ENCODE measurements at places on chromosomes 5 and 9.

GRCh38 chr5:97355775-97356174 is 172.7 kb upstream of the RIOK2 start:
- no peak for DNase-seq

DNA sequence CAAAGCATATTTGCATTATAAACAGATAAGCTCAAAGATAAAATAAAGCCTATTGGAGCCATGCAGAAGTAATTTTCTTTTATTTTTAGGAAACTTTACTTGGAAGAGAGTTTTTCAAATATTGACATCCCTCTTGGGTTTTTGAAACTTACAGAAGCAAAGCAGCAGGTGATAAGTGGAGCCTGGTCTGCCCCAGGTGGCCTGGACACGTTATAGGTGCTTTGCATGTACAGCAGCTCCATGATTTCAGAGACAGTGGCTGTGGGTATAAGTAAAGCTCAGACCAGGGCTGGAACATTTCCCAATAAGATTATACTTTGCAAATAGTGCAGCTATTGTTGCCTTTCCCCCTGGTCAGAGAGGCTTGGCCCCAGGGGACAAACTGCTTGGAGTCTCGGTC is 51.5 kb downstream of the CCDC192 start:
- no peak for DNase-seq

GRCh38 chr9:96122751-96123150 is 179.2 kb downstream of the HSD17B3 start:
- no peak for DNase-seq

DNA sequence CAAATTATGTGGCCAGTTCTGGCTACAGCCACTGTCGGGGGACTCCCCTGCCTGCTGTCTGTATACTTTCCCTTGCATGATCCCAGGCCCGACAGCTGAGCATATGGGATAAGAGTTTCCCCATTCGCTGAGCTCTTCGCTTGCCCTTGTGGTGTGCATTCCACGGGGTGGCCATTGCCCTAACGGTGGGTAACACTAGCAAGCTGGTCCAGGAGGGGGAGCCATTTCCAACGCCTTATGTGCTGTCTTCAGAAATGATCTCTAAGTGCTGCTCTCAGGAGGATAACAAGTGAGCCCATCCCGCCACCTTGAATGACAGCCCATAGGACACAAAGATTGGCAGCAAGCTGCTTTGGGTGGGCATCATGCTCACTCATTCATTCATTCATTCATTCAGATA is 190.9 kb downstream of the FSTL4 start:
- no peak for DNase-seq

DNA sequence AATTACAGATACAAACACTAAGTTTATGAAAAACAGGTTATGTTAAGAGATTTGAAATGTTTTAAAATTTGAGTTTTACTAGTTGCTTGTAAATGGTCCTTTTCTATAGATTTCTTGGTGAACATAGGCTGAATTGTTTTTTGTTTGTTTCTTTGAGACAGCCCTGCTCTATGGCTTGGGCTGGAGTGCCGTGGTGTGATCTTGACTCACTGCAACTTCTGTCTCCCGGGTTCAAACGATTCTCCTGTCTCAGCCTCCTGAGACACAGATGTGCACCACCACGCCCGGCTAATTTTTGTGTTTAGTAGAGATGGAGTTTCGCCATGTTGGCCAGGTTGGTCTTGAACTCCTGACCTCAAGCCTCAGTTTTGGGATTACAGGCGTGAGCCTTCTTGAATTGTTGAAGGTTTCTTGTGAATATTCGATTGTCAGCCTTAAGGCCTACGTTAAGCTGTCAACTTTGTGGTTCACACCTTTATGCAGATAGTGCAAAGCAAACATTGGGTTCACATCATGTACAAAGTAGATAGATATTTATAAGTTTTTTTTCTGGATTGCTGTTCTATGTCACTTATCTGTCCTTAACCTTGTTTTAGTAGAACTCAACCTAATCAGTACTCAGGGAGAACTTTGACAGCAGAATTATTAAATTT is 26.2 kb downstream of the UHRF2 start:
- DNase-seq, result no peak

- no peak for DNase-seq
Measured at GRCh38 chr5:168950241-168950951, 350.5 kb downstream of the SLIT3 start.

DNA sequence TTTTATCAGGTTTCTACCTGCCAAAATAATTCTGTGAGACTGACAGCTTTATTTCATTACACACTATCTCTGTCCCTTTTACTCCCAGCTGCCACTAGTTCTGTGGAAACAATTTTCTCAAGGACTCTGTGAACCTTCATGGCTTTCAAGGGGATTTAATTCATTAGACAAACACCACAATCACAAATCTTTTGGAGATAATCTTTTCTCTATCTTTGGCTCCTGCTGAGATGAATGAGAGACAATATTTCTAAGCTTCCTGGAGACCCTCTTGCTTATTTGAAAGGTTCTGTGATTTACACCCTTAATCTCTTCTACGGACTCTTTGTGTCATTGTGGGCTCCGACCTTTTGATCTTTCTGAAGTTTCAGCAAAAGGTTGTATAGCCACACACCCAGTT is 222.6 kb downstream of the PRDM9 start:
- DNase-seq, result no peak

DNA sequence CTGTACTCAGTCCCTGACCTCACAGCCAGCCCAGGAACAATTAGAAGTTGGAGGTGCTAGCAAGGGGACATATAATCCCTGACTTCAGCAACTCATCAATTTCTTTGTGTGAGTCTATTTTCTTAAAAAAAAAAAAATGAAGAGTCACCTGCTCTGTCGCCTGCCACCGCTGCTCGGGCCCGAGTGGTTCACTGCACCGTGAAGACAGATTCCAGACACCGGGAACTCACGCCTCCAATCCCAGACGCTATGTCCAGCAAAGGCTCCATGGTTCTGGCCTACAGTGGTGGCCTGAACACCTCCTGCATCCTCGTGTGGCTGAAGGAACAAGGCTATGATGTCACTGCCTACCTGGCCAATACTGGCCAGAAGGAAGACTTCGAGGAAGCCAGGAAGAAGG is 606.6 kb downstream of the PRELID2 start:
- DNase-seq, result no peak

GRCh38 chr5:122499585-122499984 is 187.5 kb downstream of the SNCAIP start:
- no peak for DNase-seq

GRCh38 chr5:109484597-109484996 is 74.8 kb upstream of the PJA2 start:
- DNase-seq, result no peak

DNA sequence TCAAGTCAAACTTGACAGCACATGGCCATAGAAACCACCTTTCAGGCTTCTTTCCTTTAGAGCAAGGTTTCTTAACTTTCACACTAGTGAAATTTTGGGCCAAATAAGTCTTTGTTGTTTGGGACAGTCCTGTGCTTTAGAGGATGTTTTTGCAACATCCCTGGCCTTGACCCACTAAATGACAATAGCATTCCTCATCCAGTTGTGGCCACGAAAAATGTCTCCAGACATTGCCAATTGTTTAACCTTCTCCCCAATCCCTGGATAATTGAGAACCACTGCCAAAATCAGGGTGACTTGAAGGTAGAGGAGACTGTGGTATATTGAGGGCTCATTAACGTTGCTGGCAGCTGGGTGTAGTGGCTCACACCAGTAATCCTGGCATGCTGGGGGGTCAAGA is 72.0 kb downstream of the ALDH1A1 start:
- no peak for DNase-seq

DNA sequence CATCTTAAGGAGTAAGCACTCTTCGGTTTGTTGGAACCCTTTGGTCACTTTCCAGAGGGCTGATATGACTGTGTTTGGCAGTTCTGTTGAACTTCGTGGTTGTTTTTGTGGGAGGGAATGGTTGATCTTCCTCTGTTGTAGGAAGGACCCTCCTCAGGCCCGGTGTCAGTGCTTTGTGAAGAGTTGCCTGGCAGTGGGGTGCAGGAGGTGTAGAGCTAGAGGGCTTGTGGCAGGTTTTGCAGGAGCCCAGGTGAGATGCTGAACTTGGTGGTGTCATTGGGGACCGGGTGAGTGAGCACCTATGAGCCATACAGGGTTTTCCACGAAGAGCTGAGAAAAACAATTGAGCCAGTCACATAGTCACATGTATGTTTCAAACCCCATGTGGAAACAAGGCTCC is 27.2 kb downstream of the SECISBP2 start:
- DNase-seq, result no peak

DNA sequence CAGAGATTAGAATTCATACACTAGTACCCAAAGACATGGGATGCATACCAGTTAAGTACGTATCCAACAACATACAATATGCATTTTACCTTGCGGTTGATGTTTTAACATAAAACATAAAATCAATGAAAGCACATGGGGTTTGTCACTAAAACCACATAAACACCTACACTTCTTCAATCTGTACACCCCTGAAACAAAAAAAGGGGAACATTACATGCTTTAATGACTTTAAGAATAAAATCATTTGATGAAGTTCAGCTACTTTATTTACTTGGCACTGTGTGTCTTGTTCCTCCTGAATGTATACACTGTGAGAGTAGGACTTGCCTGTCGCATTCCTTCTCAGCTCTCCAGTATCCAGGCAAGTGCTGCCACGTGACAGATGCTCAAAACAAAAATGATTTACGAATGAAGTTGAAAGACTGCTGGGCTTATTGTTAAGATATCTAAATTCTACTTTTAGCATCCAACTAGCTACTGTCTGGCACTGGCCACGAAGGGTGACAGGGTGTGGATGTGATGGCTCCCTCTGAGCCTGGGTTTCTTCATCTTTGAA is 21.0 kb downstream of the TNFSF15 start:
- no peak for DNase-seq

GRCh38 chr5:174837919-174838902 is 113.8 kb downstream of the MSX2 start:
- DNase-seq, result no peak

DNA sequence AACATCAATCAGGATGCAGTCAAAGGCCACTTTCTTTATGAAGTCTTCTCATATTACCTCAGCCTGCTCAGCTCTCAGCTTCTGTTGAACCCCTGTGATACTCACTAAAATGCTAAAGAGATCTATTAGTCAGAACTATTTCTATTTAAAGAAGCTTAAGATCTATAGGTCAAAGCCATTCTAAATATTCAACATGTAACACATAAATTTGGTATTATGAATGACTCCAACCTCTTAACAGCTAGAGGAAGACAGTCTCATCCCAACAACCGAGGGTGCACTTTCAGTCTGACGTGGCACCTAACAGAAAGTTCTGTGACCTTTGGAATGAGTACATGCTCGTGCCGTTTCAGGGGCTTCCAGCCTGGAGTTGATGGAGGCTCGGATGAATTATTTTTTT is 301.5 kb upstream of the VLDLR start:
- no peak for DNase-seq

DNA sequence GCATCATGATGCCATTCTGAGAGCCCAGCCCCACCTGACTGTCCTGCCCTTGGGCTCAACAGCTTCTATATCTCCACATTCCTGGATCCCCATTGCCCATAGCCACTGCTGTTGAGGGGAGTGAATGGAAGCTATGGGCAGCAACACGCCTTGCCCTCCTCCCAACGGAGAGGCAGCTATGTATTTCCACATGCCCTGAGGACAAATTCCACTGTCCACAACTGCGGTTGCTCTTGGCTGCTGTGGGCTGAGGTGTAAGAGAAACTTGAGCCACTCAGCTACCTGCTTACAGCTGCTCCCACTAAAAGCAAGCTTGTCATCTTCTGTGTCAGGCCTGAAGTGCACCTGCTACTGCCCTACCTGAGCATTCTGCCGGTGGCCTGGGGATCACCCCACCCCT is 222.9 kb downstream of the PSAT1 start:
- DNase-seq, result no peak

- no peak for DNase-seq
Measured at GRCh38 chr5:131272307-131272706, 8.5 kb downstream of the CDC42SE2 start.

GRCh38 chr5:179978792-179979191 is 71.1 kb upstream of the TBC1D9B start:
- no peak for DNase-seq

DNA sequence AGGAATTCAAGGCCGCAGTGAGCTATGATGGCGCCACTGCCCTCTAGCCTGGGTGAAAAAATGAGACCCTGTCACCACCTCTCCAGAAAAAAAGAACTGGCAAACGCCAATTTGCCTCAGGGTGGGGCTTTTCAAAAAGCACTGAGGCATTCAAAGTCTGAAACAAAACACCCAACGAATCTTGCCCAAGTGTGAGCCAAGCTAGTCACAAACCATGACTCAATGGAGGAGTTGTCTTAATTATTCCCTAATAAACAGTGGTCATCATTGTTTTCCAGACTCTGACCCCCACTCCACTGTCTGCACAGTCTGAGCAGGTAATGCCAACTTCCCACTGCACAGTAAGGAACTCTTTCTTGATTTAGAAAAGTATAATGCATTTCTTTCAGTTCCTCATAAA is 16.8 kb downstream of the FRMD3 start:
- no peak for DNase-seq

GRCh38 chr9:89750117-89750791 is 145.4 kb downstream of the GADD45G start:
- DNase-seq, result no peak

DNA sequence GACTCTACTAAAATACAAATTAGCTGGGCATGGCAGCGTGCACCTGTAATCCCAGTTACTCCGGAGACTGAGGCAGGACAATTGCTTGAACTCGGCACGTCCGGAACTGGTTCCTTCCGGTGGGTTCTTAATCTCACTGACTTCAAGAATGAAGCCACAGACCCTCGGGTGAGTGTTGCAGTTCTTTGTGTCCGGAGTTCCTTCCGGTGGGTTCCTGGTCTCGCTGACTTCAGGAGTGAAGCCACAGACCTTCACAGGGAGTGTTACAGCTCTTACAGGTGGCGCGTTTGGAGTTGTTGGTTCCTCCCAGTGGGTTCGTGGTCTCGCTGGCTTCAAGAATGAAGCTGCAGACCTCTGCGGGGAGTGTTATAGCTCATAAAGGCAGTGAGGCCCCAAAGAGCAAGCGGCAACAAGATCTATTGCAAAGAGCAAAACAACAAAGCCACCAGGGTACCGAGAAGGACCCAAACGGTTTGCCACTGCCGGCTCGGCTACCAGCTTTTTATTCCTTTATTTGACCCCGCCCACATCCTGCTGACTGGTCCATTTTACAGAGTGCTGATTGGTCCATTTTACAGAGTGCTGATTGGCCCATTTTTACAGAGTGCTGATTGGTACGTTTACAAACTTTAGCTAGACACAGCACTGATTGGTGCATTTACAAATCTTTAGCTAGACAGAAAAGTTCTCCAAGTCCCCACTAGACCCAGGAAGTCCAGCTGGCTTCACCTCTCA is 28.6 kb upstream of the SLC6A19 start:
- DNase-seq, result no peak

- no peak for DNase-seq
Measured at GRCh38 chr9:36903541-36904435, 130.3 kb downstream of the PAX5 start.

DNA sequence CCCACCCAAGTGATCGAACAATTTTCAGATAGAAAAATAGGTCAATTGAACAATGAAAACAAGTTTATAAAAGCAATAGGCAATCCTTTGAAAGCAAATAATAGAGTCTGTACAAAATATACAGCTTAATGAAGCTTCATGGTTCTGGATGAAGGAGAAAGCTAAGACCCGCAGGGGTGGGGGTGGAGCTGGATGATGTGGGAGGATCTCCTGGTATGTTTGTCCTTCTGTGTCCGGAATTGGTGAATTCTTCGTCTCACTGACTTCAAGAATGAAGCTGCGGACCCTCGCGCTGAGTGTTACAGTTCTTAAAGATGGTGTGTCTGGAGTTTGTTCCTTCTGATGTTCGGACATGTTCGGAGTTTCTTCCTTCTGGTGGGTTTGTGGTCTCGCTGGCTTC is 149.9 kb downstream of the NXNL2 start:
- no peak for DNase-seq

GRCh38 chr9:89464300-89464901 is 33.5 kb downstream of the SEMA4D start:
- DNase-seq, result peak; percentile 19
